ENCODE measurements at places on chromosomes 2 and 18.

GRCh38 chr18:9825571-9826073 lies 60.2 kb upstream of the TXNDC2 start:
- no peak for DNase-seq

DNA sequence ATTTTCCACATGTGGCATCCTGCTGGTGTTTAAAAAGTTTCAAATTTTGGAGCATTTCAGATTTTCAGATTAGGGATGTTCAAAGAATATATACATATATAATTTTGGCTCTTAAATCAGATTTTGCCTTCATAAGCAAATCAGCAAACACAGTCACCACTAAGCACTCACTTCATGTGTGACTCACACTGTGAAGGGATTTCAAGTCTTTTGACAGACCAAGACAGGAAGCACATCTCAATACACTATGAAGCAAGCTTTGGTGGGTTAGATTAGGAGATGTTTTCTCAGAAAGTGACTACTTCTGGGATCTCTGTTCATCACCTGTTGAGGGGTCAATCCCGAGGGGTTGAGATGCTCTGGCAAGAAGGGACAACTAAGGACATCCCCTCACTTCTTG lies 227.8 kb upstream of the RBBP8 start:
- no peak for DNase-seq

DNA sequence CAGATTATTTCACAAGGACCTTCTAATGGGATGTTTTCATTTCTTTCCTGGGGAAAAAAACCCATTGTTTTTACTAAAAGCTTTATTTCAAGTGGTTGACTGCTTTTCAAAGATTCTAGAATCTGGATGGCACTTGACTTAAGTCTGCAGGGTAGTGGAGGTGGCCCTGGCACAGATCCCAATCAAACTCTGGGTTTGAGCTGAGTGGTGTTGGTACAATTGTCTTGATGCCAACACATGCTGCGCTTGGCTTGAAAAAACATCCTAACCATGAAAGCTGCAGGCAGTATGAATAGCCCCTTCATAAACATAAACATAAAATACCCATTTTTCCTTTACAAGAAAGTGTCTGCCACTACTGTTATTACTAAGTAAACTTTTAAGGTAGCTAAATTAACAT lies 3.6 kb downstream of the PAPOLG start:
- no peak for DNase-seq

DNA sequence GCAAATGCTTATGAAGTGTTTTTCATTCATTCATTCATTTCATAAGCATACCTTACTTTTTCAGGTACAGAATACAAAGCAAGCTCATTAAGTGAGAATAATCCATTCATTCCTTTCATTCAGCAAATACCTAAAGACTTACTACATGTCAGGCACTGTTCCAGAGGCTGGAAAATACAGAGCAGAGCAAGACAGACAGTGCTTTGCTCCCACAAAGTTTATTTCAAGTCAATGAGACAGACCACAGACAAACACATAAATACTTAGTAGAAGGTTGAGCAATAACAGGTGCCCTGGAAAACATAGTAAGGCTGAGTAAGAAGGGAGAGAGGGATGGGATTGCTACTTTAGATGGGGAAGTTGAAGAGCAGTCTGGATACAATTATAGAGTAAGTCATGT lies 309.8 kb downstream of the C1D start:
- DNase-seq, result no peak

GRCh38 chr2:28620291-28620793 lies 124.5 kb downstream of the PLB1 start:
- DNase-seq, result no peak

- no peak for DNase-seq
These were observed 198.4 kb downstream of the BABAM2 start for GRCh38 chr2:28088970-28089369.

Data from progenitor cell of endocrine pancreas (in vitro differentiated cells).